ENCODE measurements at places on chromosomes 16 and 17.

GRCh38 chr17:69870091-69870530 is 204.9 kb upstream of the KCNJ16 start:
- no peak for DNase-seq

GRCh38 chr17:21042458-21043295 is at the start of gene USP22:
TSS of gene USP22 (minus strand) at chr17:21043011. CDS start at chr17:21042835, 176 bp downstream.
- DNase-seq: peak; percentile 91

DNA sequence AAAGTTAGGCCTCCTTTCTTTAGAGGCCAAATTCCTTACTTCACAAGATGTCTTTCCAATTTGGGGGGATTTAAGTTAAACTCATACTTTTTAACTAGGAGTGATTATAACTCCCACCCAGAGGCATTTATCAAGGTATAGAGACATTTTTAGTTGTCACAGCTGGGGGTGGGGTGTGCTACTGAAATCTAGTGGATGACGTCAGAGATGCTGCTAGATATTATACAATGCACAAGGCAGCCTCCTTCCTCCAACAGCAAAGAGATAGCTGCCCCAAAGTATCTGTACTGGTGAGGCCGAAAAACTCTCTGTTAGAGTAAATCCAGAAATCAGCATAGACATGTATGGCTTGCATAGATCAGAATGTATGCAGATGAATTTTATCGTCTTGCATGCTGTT is 324.0 kb downstream of the HS3ST4 start:
- DNase-seq: no peak

DNA sequence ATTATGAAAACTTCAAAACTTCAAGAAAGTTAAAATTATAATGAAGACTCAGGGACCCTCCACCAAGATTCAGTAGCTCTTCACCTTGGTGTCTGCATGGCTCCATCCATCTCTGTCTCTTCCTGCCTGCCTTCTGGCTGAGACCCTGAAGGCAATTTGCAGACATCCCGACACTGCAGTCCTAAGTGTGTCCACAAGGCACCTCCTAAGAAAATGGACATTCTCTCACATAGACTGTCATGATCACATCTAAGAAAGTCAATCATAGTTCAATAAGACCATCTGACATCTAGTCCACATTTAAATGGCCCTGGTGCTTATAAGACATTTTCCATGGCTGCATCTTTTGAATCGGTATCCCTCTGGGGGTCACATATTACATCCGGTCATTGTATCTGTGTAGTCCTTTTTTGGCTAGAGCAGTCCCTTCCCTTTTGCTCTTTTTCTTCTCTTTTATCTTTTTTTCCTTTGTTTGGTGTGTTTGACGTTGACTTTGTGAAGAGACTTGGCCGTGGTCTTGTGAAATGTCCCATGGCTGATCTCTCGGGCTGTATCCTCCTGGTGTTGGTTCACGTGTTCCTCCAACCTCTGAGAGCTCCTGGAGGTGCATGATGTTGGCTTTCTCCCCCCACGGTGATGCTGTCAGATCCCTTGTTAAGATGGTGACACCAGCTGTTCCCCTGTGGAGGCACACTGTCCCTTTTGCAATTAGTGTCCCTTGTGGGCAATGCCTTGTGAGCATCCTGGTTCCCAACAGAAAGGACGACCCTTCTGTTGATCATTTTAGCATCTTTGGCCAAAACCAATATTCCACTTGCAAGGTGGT is 5.0 kb upstream of the TNFRSF13B start:
- no peak for DNase-seq

GRCh38 chr17:69997332-69997731 is 77.7 kb upstream of the KCNJ16 start:
- no peak for DNase-seq

GRCh38 chr16:57262841-57263540 is 17.9 kb downstream of the ARL2BP start:
- no peak for DNase-seq

GRCh38 chr16:76854234-76854633 is 336.8 kb upstream of the MON1B start:
- no peak for DNase-seq

- DNase-seq: no peak
Measured at GRCh38 chr16:68737046-68737729, at the start of gene CDH1. TSS of gene CDH1 (plus strand) at chr16:68737292. CDS start at chr16:68737416, 124 bp downstream.

GRCh38 chr17:32871746-32872145 is 5.2 kb downstream of the MYO1D start:
- DNase-seq: no peak

DNA sequence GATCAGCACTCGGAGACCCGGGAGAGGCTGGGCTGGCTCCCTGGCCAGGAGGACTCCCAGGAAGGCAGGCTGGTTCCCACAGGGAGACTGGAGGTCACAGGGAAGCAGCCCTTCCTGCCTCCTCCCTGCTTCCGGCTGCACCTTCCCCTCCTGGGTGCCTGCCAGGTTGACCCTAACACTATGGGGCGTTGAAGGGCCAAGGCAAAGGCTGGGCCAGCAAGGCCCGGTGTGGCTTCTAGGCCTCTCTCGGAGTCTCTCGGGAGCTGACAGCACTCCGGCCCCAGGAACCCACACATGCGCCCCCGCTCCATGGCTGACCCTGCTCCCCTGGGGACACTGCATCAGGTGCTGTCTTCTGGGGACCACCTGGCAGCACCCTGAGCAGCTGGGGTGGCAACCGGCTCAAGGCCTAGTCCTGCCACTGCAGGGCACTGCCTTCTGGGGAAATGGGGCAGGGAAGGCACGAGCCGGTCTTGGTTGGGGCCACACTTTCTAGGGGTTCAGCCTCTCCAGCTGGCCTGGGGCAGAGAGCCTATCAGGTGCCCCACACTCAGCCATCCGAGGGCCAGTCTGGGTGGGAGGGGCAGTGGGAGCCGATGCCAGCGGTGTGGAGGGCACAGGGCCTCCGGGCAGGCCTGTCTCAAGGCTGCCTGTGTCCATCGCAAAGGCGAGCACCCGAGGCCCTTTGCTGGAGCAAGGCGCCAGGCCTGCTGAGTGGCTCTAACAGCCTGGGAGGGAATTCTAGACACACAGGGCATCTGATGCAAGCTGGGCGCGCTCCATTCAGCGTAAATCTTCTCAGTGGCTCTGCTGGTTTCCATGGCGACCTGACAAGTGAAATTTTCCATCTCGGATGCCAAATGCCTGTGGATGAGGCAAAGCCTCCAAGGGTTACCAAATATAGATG is 5.6 kb upstream of the MTSS2 start:
- DNase-seq: no peak

DNA sequence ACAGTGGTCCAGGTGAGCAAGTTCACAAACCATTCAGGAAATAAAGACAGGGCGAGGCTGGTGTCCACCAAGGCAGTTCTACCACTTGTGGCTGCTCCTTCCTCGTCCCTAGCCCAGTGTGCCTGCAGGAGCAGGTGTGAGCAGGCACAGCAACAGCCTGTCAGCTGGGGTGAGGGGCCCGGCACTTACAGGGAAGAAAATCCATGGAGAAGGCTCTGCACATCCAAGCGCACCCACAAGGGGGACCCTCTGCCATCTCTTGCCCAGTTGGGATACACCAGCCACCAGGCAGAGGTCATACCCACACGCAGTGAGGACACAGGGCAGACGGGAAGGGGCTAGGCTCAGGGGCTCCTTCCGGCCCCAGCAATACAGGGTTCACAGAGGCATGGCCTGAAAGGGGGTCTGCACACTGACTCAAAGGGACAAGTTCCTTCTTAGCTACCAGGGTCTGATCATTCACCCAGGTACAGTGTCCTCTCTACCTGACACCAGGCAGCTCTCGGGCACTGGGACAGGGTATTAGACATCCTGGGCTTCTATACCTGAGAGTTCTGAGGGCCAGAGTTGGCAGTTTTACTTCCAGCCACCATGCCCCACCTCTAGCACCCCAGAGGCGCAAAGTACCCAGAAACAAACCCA is 27.0 kb downstream of the CDIP1 start:
- DNase-seq: no peak

DNA sequence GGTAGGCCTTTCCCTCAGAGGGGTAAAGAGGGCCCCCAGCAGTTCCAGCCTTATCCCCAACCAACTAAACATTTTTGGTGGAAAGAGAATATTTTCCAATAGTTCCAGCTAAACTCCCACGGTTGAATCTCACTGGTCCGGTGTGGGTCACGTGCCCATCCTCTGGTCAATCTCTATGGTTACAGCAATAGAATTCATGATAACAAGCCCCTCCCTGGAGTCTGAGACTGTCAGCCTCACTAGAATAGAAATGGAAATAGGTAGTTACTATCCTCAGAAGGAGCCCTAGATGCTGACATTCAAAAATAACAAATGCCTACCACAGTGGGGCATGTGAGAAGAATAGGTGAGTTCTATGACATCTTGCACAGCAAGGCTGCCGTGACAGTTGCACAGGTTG is 37.5 kb upstream of the LITAF start:
- no peak for DNase-seq
